Activated CD4-positive, alpha-beta memory T cell treated with anti-CD3 and anti-CD28 coated beads, Interleukin-2, amount 10 ng/mL, durations not matched to agents 7 days and 5 days (primary cell): ENCODE measurements at places on chromosomes 16 and 17.

GRCh38 chr16:11162586-11163268 is 93.3 kb downstream of the SOCS1 start:
- no peak for DNase-seq

DNA sequence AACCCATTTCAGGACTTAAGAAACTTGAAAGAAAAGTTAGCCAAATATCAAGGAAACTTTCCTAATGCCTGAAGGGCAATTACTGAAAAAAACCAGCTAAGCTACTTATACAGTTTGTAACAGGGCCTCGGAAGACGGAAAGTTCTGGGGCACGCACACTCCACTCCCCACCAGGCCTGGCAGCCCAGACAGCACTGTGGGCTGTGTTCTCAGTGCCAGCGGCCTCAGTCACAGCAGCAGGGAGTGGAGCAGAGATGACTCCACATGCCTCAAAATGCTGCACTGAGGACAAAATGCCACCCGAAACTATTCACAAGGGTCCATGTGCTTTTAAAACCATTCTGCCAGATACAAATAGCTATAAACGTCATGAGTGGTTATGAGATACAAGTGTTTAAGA is 6.3 kb upstream of the ECI1 start:
- DNase-seq = no peak

GRCh38 chr17:14019186-14019956 is 49.9 kb upstream of the COX10 start:
- peak; percentile 33 for DNase-seq

- no peak for DNase-seq
Observed at GRCh38 chr16:12449374-12449773, 354.3 kb downstream of the CPPED1 start.

DNA sequence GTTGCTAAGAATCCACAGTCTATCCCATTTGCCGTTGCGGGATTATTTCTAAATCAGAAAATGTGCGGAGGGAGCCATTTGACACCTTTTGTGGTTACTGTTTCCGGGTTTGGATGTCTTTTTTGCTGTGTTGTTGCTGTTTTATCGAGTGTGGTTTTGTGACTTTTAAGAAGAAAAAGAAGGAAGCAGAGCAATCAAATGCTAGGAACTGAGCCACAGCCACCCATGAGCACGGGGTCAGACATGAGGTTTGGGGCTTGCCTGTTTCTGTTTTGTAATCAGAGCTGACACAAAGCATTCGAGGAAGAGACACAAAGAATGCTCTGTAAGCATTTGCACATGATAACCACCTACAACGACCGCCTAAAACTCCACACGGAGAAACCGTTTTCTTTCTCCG is 53.1 kb upstream of the CHMP6 start:
- peak; percentile 84 for DNase-seq

DNA sequence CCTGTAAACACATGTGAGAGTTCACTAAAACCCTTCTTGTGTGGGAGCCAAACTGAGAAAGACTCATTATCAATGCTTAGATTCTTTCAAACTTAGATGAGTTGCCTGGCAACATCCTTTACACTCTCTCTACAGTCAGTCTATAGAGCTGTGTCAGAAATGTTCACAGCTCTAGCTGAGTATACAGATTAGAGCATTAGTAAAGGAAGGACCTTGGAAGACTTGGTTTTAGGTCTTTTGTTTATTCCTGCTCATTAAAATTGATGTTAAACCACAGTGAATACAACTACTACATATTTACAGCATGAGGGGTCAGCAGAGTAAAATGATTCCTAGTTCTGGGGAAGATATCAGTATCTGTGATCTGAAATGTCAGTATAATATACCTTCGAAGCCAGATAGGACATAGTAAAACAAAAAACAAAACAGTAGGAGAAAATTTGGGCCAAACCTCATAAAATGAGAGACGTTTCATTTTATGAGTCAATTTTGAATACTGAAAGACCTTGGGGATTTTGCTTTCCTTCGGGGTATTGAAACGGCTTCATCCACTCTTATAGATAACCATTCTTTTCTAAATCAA is 186.0 kb downstream of the TANC2 start:
- DNase-seq = no peak

DNA sequence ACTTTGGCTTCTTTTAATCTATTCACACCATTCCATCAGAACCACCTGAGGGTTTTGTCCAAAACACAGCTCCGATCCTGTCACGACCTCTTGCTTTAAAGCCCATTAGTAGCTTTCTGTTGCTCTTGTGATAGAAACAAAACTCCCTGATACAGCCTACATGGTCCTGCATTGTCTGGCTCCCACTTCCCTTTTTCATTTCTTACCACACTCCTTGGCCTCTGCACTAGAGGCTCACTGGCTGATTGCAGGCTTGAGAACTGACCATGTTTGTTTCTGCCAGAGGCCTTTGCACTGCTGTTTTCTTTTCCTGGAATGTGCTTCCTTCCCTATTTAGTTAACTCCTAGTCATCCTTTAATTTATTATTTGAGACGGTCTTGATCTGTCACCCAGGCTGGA is 23.7 kb downstream of the IST1 start:
- DNase-seq = no peak

DNA sequence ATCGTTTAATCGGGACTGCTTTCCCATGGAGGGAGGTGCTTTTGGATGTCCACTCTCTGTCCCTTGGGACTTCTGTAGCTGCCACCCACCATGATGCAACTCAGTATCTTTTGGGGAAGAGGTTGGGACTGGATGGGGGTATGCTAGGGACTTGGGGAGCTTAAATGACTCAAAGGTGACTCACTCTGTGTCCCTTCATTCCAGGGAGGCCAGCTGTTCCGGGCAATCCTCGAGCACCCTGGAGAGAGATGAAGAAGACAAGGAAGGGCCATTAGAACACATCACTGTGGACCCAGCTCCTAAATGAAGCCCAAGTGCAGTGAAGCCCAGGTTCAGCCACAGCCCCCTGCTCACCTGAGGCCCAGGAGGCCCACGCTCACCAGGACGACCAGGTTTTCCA is 4.6 kb downstream of the COL1A1 start:
- DNase-seq = no peak

- DNase-seq = no peak
Observed at GRCh38 chr16:60151987-60152386, 1417.9 kb upstream of the GOT2 start.

- no peak for DNase-seq
Observed at GRCh38 chr17:1713878-1714426, 3.8 kb upstream of the TLCD2 start.

DNA sequence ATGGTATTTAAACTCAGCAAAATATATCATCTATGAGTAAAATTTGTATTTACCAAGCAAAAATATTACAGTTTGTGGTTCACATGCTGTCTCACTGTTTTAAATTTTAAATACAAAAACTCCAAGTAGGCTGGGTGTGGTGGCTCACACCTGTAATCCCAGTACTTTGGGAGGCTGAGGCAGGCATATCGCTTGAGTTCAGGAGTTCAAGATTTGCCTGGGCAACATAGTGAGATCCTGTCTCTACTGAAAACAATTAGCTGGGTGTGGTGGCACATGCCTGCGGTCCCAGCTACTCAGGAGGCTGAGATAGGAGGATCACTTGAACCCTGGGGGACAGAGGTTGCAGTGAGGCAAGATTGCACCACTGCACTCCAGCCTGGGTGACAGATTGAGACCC is 37.3 kb downstream of the MAPT start:
- DNase-seq = no peak

- DNase-seq = no peak
Observed at GRCh38 chr16:52469775-52470174, 77.2 kb downstream of the TOX3 start.

DNA sequence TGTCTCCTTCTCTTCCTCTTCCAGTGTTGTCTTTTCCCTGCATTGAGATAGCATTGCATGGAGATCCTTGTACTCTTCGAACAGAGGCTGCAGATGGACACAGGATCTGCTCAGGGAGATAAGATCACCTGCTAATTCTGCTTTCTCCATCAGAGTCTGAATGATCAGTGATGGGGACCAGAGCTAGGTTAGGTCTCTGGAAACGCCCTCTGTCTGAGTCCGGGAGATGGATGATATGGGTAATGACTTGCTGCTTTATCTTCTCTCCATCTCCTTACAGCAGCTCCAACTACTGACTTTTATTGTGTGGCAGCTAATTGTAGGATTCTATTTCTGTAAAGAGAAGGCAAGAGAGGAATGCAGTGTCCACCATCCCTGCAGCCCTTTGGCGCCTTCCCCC is 435.6 kb downstream of the WWOX start:
- no peak for DNase-seq

GRCh38 chr17:66981983-66982508 is 17.5 kb downstream of the CACNG4 start:
- no peak for DNase-seq

DNA sequence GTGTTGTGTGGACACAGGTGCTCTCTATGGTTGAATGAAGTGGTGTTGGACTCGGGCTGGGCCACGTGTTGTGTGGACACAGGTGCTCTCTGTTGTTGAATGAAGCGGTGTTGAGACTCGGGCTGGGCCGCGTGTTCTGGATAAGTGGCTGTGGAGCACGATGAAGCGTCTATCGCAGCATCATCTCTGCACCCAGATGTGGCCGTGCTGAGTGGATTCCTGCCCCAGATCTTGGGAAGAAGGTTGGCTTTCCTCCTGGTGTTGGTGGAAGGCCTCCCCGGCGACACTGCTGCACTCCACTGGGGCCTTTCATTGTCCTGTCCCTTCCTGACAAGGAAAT is 69.1 kb downstream of the RPTOR start:
- DNase-seq = no peak

DNA sequence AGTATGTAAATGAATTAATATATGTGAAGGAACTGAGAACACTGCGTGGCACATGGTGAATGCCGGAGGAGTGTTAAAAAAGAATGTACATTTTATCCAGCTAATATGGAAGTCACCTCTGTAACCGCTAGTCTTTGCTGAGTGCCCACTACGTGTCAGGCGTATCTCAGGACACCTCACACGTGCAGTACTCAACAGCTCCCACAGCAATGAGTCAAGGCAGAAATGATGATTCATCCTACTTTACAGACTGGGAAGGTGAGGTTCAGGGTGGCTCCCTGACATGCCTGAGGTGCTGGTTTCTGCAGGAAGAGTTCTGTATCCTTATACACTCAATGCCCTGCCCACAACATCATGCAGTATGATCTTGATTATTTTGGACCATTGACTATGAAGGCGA is 487.0 kb downstream of the HAPSTR1 start:
- no peak for DNase-seq

- DNase-seq = no peak
Observed at GRCh38 chr17:83098241-83099085, 19.1 kb downstream of the METRNL start.

DNA sequence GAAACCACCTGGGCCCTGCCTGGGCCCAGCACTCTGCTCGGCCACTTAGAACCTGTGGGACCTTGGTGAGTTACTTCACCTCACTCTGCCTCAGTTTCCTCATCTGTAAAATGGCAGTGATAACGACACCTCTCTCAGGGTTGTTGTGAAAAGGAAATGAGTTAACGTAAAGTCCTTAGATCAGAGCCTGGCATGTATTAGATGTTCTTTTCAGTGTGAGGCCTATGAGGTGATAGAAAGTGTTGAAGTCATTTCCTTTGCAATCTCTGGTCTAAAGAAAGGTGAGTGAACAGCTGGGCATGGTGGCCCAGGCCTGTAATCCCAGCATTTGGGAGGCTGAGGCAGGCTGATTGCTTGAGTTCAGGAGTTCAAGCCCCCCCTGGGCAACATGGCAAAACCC is 51.7 kb upstream of the LGALS9 start:
- DNase-seq = no peak

- no peak for DNase-seq
Observed at GRCh38 chr17:60167065-60167741, 17.4 kb downstream of the CA4 start.

DNA sequence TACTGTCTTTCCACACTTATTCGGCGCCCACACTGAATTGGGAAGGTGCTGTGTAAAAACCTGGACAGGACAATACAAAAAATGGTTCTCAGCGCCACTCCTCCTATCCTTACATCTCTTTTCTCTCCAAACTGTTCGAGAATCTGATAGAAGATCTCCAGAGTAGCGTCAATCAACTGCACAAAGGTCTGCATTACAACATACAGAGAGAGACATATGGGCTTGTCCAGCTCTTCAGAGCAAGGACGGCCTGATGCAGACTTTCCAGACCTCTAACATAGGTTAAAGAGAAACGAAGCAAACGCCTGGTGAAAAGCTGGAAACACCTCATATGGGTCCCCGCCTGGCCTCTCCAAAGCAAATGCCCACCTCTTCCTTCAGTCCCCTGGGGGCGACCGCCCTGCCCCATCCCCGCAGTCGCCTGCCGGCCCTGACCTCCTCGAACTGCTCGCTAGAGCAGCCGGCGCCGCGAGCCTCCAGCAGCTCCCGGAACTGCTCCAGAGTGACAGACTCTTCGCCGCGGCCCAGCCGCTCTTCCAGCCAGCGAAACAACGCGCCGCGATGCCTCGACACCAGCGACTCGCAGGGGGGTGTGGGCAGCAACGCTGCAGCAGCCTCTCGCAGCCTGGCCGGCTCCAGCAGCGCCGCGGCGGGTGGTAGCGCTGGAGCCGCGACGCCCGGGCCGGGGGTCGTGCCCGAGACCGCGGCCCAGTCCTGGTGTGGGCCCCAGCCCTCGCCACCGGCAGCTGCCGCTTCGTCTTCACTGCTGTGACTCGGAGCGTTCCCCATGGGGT is 526 bp downstream of the ZZEF1 start:
- DNase-seq = peak; percentile 52
